ENCODE measurements at places on chromosomes 4 and X.

GRCh38 chrX:22320236-22320873, 47.6 kb downstream of the CBLL2 start:
- DNase-seq = no peak

DNA sequence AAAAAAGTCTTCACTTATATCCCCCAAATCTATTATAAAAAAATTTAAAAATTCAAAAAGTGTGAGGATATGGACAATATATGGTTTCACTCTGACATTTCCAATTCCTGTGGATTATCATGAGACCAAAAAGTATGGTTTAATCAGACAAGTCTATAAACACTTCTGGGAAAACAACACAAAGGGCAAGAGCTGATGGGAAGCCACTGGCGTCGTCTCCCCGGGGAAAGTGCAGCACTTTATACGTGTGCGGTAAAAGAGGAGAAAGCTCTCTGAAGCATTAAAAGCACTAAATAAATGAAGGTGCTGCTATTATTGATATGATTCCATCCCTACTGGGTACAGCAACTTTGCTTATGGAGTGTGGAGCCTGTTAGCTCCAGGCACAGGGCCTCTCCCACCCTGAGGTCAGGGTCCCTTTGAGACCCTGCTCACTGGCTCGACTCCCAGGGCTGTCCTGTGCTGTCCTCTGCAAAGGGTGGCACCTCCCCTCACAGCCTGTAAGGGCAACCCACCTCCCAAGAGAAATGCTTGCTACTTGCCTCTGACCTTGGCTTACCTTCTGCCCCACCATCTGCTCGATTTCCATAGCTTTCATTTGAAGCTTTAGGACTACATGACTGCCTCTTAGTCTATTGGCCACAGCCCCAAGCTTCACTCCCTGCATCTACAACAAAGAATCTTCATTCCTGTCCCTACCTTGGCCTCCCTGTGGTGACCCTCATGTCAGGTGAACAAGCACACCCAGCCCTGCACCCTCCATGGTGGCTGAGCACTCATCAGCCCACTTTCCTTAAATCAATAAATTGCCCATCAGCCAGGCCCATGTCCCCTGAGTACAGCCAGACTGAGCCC, 248.6 kb downstream of the HNRNPD start:
- DNase-seq = no peak

- DNase-seq = no peak
Observed at GRCh38 chr4:134337574-134337973, 136.0 kb upstream of the PABPC4L start.

GRCh38 chr4:81424336-81424735, 47.4 kb downstream of the RASGEF1B start:
- no peak for DNase-seq

DNA sequence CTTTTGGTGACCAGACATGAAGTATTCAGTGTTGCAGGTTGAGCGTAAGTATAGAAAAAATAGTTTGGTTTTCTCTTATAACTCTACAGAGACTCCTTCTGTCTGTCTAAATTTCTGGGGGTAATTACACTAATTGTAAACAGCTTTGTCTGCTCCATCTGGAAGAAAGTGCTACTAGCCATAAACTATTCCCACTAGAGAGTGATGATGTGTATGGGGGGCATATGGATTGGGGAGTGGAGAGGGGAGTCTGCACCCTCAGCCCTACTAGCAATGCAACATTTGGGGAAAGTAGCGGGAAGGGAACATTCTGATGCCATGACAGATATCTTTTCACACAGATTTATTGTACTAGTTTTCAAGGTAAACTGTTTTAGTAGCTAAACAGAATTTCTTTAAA, 549.7 kb downstream of the TRIML1 start:
- DNase-seq = no peak

DNA sequence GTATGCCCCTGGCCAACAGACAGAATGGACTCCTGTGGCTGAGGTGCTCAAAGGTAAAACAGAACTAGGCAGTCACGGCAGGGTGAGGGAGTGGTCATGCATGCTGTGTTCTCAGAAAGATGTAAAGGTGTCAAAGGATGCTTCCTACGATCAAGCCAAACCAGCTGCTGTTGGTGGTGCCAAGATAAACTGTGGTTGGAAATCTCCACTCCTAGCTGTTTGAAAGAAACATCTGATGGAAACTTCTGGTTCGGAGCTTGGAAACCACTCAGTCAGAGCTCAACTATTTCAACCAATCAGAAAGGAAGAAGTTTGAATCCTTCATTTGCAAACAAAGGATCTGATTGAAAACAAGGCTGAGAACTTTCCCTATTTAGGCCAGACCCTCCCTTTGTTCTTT, 68.5 kb upstream of the DDX60 start:
- DNase-seq = no peak

GRCh38 chrX:119870626-119871131, 854 bp downstream of the RNF113A start:
- no peak for DNase-seq

- no peak for DNase-seq
Observed at GRCh38 chr4:128371001-128371777, 83.6 kb upstream of the PGRMC2 start.

- no peak for DNase-seq
Observed at GRCh38 chrX:153440556-153441135, 5.2 kb downstream of the TREX2 start.

- DNase-seq = no peak
Observed at GRCh38 chrX:65744965-65745364, 77.5 kb downstream of the MSN start.

DNA sequence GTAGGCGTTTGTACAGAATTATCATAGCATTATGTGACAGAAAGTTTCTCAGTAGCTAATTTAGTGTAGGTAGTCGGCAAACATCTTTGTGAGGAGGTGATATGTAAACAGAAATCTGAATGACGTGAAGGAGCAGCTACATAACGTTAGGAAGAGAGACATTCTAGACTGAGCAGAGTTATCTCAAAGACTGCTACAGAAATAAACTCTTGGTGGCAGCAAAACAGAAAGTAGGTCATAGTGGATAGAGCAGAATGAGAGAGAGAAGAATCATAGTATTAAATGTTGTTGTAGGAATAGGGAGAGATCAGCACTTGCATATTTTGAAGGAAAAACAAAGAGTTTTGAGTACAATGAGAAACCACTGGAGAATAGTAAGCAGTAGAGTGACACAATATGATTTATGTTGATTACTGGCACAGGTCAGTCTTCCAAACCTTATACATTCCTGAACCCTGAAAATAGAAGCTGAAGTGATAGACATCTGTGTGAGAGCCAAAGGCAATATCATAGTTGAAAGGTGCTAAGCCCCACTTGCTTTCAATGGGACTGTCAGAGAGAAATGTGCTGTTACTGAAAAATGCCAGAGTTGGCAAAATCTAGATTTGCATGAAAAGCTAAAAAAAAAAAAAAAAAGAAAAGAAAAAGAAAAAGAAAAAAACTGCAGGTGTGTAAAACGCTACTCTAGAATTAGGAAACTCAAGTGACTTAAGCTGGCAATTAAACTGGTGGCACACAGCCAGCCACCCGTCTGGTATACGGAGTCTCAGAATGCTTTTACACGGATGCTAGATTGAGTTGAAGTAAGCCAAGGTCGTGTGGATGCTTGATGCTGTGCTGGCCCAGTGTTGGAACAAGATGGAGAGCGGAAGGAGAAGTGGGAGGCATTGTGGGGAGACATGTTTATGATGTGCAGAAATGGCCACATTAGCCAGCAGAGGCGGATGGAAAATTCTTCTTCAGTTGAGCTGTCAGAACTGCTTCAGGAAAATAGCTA, 750.2 kb upstream of the HS3ST1 start:
- no peak for DNase-seq

GRCh38 chr4:138367942-138368341, 125.8 kb upstream of the SLC7A11 start:
- DNase-seq = no peak

GRCh38 chr4:184361443-184361842, 112.9 kb downstream of the IRF2 start:
- no peak for DNase-seq

DNA sequence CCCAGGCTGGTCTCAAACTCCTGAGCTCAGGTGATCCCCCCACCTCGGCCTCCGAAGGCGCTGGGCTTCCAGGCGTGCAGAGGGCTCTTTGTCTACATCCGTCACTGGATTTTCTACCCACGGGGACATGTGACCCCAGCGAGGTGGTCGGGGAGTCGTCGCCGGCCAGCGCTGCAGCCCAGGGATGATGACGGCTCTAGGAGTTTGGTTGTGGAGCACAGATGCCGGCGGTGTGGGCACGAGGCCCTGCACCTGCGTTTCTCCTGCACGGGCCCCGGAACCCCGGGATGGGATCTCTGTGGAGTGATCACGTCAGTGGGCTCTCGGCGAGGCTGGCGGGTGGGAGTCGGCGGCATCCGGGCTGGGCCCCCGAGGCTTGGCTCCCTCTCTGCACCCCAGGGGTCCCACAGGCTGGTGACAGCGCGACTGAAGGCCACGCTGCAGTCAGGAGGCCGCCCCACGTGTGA, 9.1 kb upstream of the GTPBP6 start:
- DNase-seq = no peak

- DNase-seq = no peak
Observed at GRCh38 chr4:169167957-169168858, 102.5 kb downstream of the SH3RF1 start.

GRCh38 chrX:74249963-74250362, 54.0 kb upstream of the ZCCHC13 start:
- peak; percentile 90 for DNase-seq

GRCh38 chr4:185275501-185275900, 66.1 kb downstream of the SNX25 start:
- no peak for DNase-seq

DNA sequence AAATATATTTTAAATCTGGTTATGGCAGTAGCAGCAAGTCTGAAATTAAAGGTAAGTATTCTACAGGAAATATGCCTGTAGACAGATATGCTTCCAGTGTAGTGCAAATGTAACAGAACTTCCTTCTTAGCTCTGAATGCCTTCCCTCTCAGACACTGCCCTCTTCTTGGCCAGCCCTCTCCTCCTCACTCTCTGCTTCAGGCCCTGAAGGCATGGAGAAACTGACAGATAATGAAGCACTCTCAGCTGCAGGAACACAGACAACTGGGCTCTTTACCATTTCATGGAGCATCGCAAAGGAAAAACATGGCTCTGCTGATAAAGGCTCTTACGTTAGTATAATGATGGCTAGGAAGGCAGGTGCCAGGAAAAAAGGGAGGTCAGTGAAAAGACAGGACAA, 431.5 kb upstream of the RASGEF1B start:
- no peak for DNase-seq

- DNase-seq = no peak
Observed at GRCh38 chr4:147398556-147398955, 82.3 kb upstream of the EDNRA start.

DNA sequence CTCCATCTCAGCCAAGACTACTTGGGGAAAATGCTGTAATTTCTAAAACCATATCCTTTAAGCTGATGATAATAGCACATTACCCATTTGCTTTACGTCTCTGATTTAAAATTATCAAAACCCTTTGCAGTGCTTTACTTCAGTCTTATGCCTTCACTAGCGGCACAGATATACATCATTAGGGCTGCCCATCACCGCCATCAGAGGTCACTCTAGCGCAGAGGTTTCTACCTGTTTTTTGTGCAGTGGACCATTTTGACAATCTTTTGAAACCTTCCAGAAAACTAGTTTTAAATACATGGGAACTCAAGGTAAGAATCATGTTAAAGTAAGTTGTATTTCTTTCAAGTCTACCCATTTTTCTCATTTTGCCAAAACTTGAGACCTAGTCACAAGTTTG, 592.5 kb downstream of the PPARGC1A start:
- no peak for DNase-seq

DNA sequence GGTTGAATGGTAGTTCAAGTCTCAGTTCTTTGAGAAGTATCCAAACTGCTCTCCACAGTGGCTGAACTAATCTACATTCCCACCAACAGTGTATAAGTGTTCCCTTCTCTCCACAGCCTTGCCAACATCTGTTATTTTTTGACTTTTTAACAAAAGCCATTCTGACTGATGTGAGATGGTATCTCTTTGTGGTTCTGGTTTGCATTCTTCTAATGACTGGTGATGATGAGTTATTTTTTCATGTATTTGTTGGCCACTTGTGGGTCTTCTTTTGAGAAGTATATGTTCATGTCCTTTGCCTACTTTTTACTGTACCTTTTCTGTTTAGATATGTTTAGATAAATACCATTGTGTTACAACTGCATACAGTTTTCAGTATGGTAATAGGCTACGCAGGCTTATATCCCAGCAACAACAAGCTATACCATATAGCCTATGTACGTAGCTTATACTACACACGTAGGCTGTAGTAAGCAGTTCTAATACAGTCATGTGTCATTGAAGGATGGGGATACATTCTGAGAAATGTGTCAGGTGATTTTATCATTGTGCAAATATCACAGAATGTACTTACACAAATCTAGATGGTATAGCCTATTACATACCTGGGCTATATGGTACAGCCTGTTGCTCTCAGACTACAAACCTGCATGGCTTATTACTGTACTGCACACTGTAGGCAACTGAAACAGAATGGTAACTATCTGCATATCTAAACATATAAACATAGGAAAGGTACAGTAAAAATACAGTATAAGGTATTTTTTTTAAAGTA, 28.1 kb downstream of the KLHL8 start:
- no peak for DNase-seq

DNA sequence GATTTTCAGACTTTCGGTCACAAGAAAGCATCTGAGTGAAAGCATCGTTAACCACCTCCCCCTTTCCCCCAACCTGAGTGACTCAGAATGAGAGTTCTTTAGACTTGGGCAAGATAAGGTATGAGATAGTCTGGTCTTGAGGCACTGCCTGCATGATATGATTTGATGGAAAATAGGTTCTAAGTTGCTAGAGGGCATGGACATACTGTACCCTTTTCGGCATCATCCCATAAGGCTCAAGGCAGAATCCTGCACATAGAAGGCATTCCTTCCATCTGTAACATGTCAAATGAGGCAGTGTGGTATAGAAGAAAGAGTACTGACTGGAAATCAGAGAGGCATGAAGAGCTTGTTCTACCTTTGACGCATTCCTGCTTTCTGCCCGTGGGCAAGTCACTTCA, 16.8 kb upstream of the AMOT start:
- DNase-seq = no peak
